ENCODE measurements at places on chromosomes 6 and 20.

GRCh38 chr6:14865531-14866100 is 380.3 kb upstream of the JARID2 start:
- DNase-seq = no peak

DNA sequence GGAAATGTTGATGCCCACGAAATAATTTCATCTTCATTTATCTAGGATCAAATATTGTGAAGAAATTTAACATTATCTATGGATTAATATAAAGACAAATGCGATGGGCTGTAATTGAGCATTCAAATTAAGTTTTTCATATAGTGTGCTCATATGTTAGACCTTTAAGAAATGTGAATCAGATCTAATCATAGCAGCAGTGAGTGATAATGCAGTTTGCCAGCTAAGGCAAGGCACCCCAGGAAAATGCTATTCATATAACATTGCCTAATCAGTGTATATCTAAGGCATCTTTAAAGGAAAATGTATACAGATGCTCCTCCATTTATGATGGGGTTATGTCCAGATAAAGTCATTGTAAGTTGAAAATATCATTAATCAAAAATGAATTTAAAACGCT is 135.2 kb downstream of the KCNQ5 start:
- DNase-seq = no peak

DNA sequence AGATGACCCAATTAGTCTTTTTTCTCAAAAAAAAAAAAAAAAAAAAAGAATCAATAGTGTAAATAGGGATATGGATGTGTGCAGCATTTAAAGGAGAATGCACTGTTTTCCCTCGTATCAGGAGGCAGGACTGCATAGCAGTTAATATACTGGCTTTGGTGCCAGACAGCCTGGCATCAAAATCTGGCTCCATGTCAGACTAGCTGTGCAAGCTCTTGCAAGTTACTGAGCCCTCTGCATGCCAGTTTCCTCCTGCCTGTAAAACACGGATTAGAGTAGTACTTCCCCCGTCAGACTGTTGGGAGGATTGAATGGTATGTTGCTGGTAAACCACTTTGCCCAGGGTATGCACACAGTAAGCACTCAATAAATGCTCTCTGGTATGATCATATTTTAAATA is 594.2 kb upstream of the CHD6 start:
- no peak for DNase-seq

DNA sequence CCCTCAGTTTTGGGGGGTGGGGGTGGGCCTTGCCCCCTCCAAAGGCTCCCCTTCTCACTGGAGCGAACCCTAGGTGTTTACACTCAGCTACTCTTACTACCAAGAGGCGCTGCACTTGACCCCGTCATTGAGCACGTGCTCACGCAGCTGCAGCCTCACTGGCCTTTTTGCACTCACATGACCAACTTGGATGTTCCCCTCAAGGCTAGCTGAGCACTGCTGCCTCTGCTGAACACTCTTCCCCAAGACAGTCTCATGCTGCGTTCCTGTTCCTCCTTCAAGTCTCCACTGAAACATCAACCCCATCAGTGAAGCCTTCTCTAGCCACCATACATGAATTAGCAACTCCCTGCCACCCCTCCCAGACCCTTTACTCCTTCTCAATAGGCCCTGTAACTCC is 4.0 kb downstream of the SOD2 start:
- no peak for DNase-seq

- DNase-seq = no peak
Measured at GRCh38 chr6:48401016-48401415, 290.0 kb upstream of the PTCHD4 start.

GRCh38 chr6:154041001-154041400 is 2.0 kb downstream of the OPRM1 start:
- no peak for DNase-seq

GRCh38 chr20:41991412-41991811 is 373.2 kb upstream of the CHD6 start:
- DNase-seq = no peak

GRCh38 chr20:22257912-22258311 is 326.5 kb downstream of the FOXA2 start:
- no peak for DNase-seq

- DNase-seq = no peak
Measured at GRCh38 chr6:38570750-38571149, 69.0 kb downstream of the BTBD9 start.

GRCh38 chr20:49303065-49303552 is 25.3 kb upstream of the ZNFX1 start:
- DNase-seq = no peak

DNA sequence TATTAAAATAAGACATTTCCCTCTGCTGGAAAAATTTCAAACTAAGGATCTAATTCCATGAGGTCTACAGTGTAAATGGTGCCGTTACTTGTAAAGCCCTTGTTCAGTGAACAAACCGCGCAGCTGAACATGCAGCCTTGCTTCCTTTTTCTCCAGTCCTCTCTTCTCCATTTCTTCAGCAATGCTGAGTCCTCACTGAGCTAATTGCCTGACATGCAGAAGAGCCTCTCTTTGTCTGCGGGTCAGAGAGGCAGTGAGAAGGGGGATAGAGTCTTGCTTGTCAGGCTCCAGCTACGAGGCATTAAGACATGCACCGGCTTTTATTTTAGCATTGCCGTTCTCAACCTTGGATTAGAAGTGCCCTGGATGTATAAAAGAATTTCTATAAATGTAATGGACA is 25.7 kb downstream of the ZDHHC14 start:
- no peak for DNase-seq

- DNase-seq = no peak
Measured at GRCh38 chr20:54067606-54068174, 2.7 kb downstream of the BCAS1 start.

DNA sequence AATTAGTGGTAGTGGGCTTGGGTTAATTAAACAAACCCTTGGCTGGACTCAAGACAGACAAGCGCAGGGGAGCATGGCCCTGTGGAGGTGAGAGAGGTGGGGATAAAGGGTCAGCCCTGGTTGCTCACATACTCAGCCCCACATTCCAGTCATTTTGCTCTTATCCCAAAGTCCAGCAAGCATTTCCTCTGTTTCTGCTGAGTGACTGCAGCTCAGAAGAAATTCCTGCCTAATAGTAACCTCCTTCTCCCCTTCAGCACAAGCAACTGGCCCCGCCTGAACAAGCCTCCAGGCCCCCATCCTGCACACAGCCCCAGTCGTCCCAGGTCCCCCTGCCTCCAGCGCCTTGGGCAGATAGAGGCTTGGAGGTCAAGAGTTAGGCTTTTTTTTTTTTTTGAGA is 3.6 kb upstream of the TFEB start:
- DNase-seq = no peak

- no peak for DNase-seq
Measured at GRCh38 chr6:142482249-142482648, 180.4 kb downstream of the ADGRG6 start.

DNA sequence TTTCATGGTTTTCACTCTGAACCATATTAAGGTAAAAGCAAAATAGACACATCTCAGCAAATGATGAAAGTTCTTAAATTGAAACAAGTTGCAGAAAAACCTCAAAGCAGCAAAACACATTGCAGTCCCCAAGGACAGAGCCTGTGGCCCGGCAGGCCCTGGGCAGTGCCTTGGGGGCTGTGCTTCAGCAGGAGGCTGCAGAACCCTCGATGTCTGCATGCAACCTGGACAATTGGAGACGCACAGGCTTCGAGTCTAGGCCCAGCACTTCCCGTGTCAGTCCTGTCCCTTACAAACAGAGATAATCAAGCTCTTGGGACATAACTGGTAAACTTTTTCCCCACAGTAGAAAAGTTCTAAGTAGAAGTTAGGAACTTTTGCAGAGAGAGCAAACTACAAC is 9.2 kb downstream of the PYGB start:
- DNase-seq = no peak

DNA sequence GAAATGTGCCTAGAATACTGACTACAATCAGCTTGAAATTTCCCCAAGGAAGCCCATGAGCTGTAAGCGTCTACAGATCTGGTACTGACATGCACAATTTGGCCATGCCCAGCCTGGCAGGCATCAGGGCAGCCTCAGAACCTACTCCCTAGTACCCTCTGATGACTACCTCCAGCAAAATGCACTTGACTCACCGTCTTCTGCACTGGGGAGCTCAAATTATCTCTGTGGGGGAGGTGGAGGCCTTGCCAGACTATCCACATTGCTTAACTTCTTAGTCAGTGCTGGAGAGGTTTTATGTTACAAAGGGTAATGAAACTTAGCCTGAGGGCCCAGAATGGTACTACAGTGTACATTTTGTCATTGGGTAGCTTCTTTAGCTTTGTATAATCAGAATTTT is 126.0 kb upstream of the ADGRF1 start:
- no peak for DNase-seq

GRCh38 chr20:52410182-52410647 is 218.6 kb upstream of the ZFP64 start:
- DNase-seq = no peak

DNA sequence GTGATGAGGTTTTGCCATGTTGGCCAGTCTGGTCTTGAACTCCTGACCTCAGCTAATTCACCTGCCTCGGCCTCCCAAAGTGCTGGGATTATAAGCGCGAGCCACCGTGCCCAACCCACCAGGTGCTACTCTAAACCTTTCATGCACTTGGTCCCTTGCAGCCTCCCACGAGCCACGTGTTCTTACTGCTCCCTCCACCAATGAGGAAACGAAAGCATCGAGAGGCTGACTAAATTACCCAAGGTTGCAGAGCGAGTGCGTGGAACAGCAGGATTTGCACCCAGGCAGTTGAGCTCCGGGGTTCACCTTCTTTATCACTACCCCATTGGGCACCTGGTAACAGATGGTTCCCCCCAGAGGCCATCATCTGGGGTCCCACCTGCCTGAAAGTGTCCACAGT is 208.3 kb downstream of the LY86 start:
- DNase-seq = no peak

DNA sequence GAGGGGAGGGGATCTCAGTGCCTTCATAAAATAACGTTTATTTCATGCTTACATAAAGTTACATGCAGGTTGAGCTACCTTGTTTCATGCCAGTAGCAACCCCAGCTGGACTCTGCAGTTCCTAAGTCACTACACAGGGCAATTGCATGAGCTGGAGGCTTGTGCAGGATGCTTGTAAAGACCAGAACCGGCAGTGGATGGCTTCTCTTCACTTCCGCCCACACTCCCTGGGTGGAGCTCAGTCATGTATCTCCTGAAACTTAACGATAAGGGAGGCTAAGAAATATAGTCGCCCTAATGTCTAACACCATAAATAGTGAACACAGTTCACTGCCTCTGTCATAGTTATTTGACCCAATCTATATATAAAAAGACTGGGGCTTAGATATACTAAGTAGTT is 99.4 kb upstream of the RAB32 start:
- no peak for DNase-seq

GRCh38 chr20:63567386-63568169 is 6.5 kb downstream of the HELZ2 start:
- DNase-seq = no peak

GRCh38 chr6:5724911-5725310 is 281.8 kb downstream of the NRN1 start:
- DNase-seq = no peak

DNA sequence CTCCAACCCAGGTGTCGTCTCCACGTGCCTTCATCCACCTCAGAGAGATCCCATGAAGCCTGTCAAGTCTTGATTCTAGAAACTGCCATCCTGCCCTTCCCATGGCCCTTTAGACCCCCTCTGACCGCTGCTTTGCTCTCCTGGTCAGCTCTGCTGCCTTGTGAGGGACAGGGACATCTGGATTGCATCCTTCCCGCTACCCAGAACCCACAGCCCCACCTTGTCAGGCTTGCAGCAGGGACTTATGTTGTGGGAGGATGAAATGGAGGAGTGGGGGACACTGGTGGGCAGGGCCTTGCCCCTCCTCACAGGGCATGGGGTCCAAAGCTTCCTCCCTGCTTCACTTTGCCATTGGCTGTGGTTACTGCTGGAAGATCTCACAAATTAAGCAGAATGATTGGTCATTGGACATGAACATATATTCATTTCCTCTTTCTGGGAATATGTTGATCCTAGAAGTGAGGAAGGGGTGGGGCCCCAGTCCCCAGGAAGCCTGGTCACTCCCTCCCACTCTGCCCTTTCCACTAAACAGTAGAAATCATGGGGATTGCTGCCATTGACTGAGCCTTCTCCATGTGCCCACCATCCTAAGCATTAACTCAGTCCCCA is 4.5 kb downstream of the GLP1R start:
- DNase-seq = no peak

DNA sequence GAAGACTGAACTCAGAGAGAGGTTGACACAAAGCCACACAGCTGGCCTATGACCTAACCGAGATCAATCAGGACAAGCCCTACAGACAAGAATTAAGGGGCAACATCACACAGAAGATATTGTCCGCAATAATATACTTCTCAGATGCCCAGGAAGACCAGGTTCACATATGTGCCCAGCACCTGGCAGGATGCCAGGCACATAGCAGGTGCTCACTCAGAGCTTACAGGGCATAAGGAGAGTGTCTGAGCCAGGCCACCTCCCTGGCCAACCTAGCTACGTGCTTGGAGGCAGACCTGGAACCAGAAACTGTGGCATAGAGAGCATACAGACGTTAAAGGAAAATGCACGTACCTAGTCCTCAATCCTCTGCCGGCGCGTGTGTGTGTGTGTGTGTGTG is 87.0 kb upstream of the LRFN2 start:
- DNase-seq = no peak

DNA sequence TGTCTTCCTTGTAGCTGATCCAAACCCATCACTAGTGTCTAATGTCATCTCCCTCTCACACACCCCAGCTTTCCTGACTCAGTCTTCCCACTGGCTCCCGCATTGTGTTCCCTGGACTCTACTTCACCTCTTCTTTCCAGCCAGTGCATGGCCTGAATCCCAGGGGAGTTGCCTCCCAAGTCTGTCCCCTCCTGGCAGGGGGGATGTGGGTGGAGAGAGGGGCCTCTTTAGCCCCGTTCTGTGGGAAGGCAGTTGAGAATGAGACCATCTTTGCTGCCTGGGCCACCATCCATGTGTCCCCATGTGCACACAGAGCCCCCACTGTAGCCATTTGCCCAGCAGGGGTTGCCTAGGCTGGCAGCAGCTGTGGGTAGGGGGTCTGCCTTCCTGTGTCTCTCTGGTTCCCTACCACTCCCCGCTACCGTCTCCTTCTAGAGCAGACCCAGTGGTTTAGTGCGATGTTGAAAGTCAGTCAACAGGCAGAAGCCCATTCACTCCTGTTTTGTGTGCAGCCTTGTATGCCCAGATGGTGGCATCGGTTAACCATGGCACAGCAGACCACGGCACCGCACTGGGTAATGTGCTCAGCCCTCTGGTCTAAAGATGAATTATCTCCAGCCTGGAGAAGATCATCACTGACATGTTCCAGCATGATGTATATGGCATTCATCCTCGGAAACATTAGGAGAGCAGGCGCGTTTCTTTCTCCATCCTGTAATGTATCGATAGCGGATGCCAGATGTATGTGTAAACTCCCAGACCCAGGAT is 178.8 kb upstream of the SNX9 start:
- DNase-seq = no peak

DNA sequence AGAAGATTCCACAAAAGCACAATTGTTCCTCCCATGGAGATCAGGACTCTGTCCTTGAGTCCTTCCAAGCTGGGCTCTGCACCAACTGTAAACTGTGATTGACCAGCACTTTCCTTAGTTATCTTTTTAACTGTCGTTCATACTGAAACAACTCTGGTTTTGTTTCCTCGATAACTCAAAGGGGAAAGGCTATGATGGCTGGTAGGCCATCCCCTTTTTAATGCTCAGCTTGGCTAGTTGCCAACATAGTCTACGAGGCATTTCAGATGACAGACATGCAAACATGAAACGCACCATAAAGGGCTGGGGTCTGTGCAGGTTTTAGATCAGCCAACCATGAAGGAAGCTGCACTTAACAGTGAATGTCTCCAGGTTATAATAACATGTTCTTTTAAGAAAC is 497.1 kb upstream of the ARID1B start:
- no peak for DNase-seq
